ENCODE measurements at places on chromosomes 1 and 21. TPM values are rescaled to one million over a fixed set of nuclear protein-coding genes. Genes with fewer than 3 reads are reported as not detected.

HSD3B2 gene
- total RNA-seq, result not detected

CXADR gene
- total RNA-seq, result 30.6 TPM

- no peak for DNase-seq
Measured at GRCh38 chr1:25428475-25429166, 2.1 kb upstream of the MACO1 start.

- DNase-seq, result no peak
Measured at GRCh38 chr1:212971312-212971711, 21.0 kb downstream of the VASH2 start.

DNA sequence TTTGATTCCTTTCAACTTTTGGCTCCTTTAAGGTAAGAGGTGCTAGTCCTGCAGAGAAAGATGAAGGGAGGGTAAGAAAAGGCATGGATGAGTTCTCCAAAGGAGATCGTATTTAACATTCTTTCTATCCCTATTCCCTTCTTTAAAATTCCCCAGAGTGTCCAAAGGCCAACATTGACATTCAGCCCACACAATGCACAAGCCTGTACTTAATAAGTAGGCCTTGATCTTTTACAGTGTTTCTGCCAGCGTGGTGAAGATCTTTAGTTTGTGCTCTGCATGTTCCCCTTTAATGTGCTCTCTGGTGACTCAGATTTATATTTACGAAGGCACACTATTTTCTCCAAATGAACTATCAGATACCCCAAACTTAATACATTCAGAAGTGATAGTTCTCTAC, 582.5 kb upstream of the RGS18 start:
- no peak for DNase-seq

DNA sequence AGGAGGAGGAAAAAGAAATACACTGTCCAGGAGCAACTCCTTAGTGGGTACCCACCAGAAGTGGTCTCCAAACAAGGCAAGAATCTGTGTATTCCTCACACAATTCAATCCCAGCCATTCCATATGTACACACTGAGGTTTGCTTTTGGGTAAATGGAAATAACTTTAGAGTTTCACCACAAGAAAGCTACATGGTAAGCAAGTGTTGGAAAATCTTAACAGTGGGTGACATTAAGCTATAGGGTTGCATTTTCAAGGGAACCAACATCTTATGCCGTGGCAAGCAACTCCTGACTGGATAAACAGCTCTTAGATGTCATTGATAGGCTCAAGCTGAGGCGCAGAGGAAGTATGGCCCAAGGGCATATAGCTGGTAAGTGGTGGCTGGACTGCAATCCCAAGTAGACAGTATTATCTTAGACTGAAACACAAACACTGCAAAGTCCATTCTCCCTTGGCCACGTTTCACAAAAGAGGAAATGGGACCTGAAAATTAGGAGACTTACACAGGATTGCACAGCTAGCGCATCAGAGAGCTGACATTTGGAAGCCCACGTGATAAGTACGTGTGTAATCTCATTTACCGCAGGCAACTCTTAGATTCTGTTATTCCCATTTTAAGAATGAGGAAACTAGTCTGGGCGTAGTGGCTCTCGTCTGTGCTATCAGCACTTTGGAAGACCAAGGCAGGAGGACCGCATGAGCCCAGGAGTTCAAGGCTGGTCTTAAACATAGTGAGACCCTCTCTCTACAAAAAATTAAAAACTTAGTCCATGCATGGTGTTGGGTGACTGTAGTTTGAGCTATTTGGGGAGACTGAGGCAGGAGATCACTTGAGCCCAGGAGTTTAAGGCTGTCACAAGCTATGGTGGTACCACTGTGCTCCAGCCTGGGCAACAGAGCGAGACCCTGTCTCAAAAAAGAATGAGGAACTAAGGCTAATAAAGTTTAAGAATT, 4.0 kb upstream of the BRWD1 start:
- no peak for DNase-seq

- peak; percentile 90 for DNase-seq
Measured at GRCh38 chr1:89894210-89895201, 73.7 kb downstream of the LRRC8D start.

SETD4 gene
- total RNA-seq, result 16.0 TPM

RNU1-1 gene
- 1,356 TPM for total RNA-seq

MFSD2A gene
- total RNA-seq, result 2.9 TPM

THAP3 gene
- total RNA-seq, result 16.5 TPM

- DNase-seq, result peak; percentile 12
Measured at GRCh38 chr1:216054600-216054999, 368.6 kb downstream of the USH2A start.

OPTC gene
- not detected for total RNA-seq

DNA sequence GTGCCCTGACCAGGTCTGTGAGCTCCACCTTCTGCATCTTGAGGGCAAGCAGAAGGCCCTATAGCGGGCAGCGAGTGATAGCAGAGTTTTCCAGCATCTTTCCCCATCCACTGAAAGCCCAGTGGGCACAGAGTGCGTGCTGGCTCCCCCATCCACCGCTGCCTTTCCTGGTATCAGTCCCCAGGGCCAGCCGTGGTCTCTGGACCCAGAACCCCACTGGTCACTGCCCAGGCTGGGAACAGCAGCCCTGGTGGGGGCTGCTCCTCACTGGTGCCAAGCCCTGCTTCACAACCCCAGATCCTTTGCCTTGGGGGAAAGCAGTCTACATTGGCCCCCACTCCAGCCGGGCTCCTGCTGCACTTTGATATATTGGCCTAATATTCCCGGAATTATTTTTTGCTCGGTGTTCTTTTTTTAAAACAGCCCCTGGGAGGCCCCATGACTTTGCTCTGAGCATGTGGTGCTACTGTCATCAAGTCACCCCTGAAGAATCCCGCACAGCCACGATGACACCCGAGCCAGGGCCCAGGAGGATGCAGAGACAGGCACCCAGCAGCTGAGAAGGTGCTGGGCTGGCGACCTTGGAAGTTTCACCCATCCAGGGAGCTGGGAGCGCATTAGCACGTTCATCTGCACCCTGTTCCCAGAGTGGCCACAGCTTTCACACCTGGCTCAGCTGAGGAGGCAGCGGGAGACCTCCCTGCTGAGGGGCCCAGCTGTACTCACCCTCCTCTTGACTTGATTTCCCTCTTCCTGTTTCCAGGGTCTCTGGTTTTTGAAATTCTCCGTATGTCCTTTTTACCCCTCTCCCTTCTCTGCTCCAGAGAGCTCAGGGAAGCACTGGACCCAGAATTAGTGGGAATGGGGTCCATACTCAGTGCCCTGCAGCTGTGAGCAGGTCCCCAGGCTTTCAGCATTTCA, 56.9 kb downstream of the KLHDC7A start:
- DNase-seq, result no peak

AMY1B gene
- not detected for total RNA-seq

GRCh38 chr1:232377494-232377770, 252.5 kb downstream of the SIPA1L2 start:
- DNase-seq, result peak; percentile 63

DNA sequence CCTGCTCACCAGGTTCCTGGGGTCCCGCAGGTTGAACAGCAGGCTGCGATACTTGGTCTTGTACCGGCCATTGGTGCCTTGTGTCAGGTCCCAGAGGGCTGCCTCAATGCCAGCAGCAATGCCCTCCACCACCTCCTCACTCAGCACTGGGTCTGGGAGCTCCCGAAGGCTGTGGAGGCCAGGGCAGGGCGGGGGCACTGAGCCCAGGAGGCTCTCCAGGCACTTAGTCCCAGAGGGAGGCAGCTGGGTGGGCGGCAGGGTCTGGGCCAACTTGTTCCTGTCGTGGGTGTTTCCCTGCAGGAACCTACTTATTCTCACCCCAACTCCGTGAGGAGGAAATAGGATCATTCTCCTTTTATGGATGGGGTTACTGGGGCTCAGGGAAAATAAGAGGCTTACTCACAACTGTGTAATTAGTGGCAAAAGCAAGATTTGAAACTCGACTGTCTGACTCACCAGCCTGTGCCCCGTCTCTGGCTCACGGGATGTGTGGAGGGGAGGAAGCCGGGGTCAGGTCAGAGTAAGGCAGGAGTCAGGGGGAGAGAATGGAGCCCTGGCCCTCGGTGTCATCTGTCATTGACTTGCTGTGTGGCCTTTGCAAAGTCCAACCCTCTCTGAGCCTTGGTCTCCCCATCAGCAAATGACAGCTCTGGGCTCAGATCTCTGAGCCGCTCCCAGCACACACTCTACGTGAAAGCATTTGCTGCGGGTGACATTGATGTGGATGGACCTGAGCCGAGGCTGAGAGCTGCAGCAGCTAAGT, 17.2 kb downstream of the SPOCD1 start:
- DNase-seq, result peak; percentile 88

Data from astrocyte (in vitro differentiated cells and primary cell).